ENCODE measurements at places on chromosomes 5 and 9.

- DNase-seq: no peak
These were observed 131.2 kb upstream of the LMX1B start for GRCh38 chr9:126482361-126483044.

- no peak for DNase-seq
These were observed 29.4 kb upstream of the GDA start for GRCh38 chr9:72119853-72120252.

GRCh38 chr5:138752951-138753793 lies at the start of gene CTNNA1:
Gene CTNNA1 (plus strand): TSS chr5:138753425. CDS start chr5:138781925, 28,500 bp downstream.
- peak; percentile 21 for DNase-seq

DNA sequence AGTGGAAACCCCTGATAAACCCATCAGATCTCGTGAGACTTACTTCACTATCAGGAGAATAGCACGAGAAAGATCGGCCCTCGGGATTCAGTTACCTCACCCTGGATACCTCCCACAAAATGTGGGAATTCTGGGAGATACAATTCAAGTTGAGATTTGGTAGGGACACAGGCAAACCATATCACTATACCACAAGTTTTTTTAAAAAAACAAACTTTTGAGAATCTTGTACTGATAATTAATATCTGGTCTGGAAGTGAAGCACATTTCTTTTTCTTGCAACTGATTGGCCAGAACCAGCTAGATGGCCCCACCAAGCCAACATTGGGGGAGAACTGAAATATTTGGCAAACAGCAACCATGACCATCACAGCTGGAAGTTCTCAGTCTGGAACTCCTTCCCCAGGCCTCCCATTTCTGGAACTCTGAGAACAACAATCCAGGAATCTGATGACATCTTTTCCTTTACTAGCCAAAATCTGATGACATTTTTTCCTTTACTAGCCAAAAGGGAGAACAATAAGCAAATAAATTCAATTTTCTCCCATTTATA lies 51.8 kb upstream of the CDKN2B start:
- no peak for DNase-seq

GRCh38 chr5:107990881-107991810 lies 320.4 kb upstream of the EFNA5 start:
- DNase-seq: no peak

GRCh38 chr5:180100621-180101450 lies 29.3 kb upstream of the RNF130 start:
- no peak for DNase-seq

DNA sequence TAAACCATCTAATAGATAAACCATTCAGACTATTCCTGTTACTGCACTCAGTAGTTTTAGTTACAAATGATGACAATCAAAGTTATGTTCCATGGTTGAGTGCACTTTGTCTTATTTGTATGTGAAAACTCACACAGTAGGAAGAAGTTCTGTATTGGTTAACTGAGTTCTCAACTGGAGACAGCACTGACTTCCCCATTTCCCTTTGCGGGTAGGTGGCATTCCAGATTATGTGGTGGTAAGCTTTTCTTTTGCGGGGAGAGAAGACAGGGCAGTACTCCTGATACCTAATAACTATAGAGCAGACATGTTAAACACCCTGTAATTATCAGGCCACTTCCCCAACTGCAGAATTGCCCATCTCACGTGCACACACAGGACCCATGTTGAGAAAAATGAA lies 24.4 kb downstream of the TARS1 start:
- DNase-seq: peak; percentile 56

DNA sequence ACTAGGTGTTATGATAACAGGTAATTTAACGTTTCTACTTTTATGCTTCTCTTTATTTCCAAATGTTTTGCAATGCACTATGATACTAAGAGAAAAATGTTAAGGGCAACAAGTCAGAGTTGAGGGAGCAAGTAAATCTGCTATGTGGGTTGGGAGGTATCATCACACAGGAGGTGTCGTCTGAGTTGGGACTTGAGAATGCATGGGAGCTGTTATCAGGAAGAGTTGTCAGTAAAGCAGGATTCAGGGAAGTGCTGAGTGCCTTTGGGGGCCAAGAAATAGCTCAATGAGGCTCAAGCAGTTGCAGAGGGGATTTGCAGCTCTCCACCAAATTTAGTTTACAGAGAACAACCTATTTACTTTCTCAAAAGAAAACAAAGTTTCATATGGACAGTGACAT lies 108.0 kb downstream of the PPP2R2B start:
- DNase-seq: no peak

- DNase-seq: no peak
These were observed 13.2 kb downstream of the ZFAND5 start for GRCh38 chr9:72351538-72352453.

- no peak for DNase-seq
These were observed 33.5 kb upstream of the SHOC1 start for GRCh38 chr9:111828193-111828592.

- peak; percentile 10 for DNase-seq
These were observed 48.3 kb downstream of the DENND1A start for GRCh38 chr9:123881604-123882003.

DNA sequence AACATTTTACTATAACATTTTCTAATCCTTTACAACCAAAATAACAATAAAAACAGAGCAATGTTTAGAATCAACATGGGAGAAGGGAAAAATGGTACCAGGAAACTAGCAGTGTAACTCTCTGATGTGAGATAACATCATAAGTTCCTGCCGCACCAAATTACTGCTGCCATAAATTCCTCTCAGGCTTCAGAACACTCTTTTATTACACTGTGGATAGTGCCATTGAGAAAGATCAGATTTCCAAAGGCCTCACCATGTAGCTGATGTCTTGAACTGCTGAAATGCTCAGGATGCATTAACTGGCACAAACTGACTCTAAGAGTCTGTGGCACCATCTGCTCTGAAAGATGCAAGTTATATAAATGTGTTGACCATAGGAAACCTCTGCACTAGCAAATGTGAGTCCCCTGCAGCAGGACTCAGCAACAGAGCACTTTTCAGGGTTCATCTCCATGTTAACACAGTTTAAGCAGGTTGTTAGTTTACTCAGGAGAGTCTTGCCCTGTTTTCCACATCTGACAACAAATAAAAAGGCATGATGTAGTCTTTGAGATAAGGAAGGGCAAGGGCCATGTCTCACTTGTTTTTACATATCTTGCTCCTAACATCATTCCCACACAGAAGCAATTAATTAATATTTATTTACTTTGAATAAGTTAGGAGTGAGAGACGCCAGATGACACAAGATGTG lies 218.1 kb downstream of the CETN3 start:
- DNase-seq: no peak

DNA sequence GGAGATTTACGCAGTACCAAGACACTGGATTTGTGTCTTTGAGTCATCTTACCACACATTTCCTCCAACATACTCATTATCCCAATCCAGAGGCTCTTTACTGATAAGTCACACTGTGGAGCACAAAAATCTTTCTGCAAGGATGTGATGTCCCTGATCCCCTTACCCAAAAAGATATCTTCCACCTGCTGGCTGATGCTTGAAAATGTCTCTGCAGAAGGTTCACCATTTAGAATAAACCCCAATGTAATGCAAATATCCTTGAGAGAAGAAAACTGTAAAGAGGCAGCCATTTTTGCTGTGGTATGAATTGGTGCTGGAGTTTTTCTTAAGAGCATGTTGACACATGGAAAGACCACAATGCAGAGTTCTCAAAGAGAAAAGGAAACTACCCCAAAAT lies 65.7 kb upstream of the RORB start:
- no peak for DNase-seq

DNA sequence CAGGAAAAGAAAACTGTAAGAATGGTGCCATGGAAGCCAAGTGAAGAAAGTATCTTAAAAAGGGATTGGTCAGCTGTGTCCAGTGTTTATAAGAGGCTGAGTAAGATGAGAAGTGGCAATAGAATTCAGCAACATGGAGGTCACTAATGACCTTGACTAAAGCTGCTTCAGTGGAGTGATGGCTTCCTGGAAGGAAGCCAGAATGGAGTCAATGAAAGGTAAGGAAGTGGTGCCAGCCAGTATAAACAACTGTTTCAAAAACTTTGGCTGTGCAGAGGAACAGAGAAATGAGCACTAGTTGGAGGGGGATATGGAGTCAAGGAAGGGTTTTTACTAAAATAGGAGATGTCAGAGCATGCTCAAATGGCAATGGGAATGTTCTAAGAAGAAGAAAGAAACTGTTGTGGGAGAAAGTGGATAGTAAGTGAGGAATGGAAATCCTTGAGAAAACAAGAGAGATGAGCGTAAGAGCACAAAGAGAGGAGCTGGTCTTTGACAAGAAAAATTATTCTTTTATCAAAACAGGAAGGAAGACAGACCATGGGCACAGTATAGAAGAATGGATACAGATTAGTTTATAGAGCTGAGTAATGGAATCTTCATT lies 11.1 kb upstream of the NRG2 start:
- no peak for DNase-seq

GRCh38 chr9:124859803-124860581 lies 1.8 kb downstream of the RPL35 start:
- peak; percentile 10 for DNase-seq

GRCh38 chr9:92474587-92474986 lies 7.7 kb downstream of the ASPN start:
- no peak for DNase-seq

- no peak for DNase-seq
These were observed 45.1 kb downstream of the PCSK5 start for GRCh38 chr9:75935591-75935990.

DNA sequence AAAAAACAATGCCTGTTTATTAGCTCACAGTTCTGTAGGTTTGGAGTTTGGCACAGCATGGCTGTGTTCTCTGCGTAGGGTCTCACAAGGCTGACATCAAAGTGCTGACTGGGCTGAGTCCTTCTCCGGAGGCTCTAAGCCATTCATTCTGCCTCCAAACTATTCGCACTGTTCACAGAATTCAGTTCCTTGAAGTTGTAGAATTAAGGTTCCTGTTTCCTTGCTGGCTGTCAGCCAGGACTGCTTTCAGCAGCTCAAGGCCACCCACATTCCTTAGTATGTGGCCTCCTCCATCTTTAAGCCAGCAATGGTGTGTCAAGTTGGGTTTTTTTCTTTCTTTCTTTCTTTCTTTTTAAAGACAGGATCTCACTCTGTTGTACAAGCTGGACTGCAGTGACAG lies 161.9 kb downstream of the CDH6 start:
- peak; percentile 43 for DNase-seq

Measured in MV-4-11 (cell line).